MG63 (cell line): ENCODE measurements at places on chromosomes 2 and 18. TPM values are rescaled to one million over a fixed set of nuclear protein-coding genes. Genes with fewer than 3 reads are reported as not detected.

KRTCAP3 gene
- total RNA-seq, result not detected in 2 replicates

DNA sequence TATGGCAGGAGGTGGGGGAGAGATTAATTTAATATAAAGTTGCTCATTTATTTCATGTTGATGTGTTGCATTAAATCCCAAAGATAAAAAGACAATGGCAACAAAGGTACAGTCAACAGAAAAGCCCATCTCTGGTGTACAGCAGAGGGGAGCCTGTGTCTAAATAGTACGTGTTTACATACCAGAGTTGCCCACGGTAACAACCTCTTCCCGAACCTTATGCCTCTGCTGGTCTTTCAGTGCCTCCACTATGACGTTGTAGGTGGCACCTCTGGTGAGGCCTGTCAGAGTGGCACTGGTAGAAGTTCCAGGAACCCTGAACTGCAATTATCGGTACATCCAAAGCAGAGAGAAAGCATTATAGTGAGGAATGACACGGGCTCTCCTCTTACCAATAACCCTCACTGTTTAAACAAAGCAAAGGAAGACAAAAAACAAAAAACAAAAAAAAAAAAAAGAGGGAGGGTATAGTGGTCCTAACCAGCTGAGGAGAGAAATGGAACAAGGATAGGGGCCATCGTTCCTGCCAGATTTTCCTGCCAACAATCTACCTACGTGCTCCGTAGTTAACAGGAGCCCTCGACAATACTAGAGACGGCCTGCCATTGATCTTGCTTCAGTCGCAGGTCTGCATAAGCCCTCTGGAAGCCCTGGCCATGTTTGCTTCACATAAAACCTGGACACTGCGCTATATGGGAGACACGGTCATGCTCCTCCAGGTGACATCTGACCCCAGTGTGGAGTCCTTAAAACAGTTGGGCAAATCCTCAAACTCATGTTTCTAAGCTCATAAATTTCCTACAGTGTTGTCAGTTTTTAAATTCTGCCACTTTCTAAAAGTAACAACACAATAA lies 58.5 kb downstream of the ATIC start:
- DNase-seq, result no peak

- no peak for DNase-seq
Observed at GRCh38 chr2:209005371-209005770, 418.5 kb upstream of the MAP2 start.

- no peak for DNase-seq
Observed at GRCh38 chr2:233528182-233528581, 38.4 kb downstream of the USP40 start.
